Prostate gland (tissue), 2 donors: ENCODE measurements at places on chromosomes 2 and 18. TPM values are rescaled to one million over a fixed set of nuclear protein-coding genes. Genes with fewer than 3 reads are reported as not detected.

- DNase-seq: no peak
Observed at GRCh38 chr2:178629463-178629862, 149.2 kb downstream of the PLEKHA3 start.

DNA sequence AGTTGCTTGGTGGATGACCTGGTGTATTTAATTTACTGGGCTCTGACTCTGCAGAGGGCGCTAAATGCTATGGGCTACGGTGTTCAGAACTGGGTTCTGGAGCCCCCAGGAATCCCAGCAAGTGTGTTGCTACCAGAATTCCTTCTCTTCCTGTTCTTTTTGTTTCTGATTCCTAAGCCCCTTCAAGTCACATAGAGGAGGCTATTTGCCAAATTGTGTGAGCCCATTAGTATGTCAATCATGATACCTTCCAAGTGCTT is 358.2 kb upstream of the SPRED2 start:
- no peak for DNase-seq

- no peak for DNase-seq
Observed at GRCh38 chr2:174794851-174795374, 30.6 kb upstream of the CHRNA1 start.

Gene ADGRF3
- 0.34 TPM for total RNA-seq

Gene CDH19
- 0.55 TPM for total RNA-seq
